ENCODE measurements at places on chromosomes 16 and 17.

DNA sequence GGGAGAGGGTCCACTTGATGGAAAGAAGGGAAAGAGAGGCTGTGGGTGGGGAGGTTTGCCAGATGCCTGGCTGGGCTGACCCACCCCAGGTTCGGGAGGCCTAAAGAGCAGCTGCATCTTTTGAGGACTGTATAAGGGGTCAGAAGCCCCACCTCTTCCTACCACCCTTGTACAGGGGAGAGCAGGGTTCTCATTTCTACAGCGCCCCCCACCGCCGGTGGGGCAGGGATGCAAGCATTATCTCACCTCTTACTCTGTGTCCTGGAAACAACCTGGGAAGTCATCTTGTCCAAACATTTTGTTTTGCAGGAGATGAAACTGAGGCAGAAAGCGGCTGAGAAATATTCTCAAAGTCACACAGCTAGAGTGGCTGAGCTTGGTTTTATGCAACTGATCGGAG is 22.5 kb upstream of the CCDC182 start:
- DNase-seq: no peak

DNA sequence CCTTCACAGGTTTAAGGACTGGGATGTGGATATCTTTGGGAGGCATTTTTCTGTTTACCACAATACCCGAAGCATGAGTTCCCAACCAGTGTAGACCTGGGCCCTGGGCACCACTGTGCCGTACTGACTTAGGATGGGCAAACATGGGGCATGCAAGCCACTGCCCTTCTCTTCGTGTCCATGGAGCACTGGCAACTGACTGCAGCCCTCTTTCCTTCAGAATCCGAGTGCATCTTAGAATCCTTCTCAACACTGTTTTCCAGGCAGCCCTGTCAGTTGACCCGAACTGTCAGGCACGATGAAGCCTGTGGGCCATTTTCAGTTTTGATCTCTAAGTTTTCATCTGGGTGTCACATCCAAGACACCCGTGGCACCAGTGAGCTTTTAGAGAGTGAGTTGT is 59.2 kb downstream of the SHISA6 start:
- no peak for DNase-seq

DNA sequence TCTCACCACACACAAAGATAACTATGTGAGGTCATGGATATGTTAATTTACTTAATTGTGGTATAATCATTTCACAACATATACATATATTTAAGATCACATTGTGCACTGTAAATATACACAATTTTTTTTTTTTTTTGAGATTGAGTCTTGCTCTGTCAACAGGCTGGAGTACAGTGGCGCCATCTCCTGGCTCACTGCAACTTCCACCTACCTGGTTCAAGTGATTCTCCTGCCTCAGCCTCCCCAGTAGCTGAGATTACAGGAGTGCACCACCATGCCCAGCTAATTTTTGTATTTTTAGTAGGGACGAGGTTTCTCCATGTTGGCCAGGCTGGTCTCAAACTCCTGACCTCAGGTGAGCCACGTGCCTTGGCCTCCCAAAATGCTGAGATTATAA is 11.5 kb upstream of the PRSS54 start:
- no peak for DNase-seq

GRCh38 chr17:17781591-17782496 is 54.9 kb downstream of the SREBF1 start:
- peak; percentile 92 for DNase-seq

DNA sequence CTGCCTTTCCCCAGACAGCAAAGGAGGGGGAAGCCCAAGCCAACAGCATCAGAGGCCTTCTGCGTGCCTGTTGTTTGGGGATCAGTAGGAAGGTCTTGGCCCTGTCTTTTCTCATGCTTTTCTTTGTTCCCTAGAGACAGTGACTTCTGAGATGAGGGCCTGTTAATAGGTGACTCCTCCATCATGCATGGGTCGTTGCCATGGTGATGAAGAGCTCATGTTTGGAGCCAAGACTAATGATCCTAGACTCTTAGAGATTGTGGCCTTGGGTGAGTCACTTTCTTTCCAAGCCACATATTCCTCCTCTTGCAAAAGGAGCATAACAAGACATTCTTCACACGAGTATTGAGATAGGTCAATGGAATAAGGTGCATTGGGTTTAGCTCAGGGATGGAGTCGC is 201.1 kb upstream of the ASIC2 start:
- no peak for DNase-seq

DNA sequence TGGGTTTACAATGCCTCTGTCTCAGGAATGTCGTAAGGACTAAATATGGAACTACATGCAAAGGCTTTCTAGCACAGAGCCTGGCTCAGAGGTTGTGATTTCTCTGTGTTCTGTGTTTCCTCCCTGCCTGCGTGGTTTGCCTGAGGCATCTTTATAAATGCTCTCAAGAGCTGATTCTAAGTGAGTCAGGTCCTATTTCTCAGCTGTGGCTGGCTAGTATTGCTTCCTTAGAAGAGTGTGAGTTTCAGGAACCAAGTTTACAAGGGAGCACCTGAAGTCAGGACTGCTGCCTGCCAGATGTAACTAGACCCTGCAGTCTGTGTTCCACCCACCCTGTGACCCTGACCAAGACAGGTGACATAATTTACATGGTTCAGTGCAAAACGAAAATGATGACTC is 8.0 kb upstream of the CCL1 start:
- no peak for DNase-seq

DNA sequence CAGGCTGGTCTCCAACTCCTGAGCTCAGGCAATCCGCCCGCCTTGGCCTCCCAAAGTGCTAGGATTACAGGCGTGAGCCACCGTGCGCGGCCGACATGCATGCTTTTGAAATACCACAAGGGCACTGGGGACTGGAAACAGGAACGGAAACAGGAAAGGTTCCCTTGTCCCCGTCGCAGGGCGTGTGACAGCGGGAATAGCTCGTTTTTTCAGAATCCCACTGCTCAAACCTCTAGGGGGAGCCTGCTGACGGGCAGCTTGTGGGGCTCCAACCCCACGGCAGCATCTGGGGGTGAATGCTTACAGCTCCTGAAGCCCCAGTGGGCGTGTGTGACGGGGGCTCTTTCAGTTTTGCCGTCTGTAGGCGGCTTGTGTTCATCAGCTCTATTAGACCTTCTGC is 18.8 kb upstream of the ASGR2 start:
- no peak for DNase-seq

DNA sequence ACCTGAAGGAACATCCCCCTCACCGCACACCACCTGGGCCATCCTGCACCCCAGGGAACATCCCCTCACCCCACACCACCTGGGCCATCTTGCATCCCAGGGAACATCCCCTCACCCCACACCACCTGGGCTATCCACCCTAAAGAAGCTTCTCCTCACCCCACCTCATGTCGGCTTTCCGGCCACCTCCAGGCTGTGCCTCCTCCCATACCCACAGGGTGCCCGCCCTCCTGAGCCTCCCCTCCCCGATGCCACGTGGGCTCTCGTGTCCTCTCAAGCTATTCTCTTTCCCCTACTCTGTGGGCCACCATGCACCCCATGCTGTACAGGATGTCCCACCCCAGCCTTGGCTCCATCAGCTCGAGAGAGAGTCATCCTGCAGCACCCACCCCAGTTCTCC is 18.0 kb downstream of the MYLK3 start:
- DNase-seq: no peak

- DNase-seq: peak; percentile 89
Measured at GRCh38 chr16:15434425-15435215, at the start of gene BMERB1. TSS of gene BMERB1 (plus strand) at chr16:15434588. CDS start at chr16:15434654, 66 bp downstream.

- DNase-seq: no peak
Measured at GRCh38 chr16:11835891-11836649, 15.3 kb downstream of the RSL1D1 start.

DNA sequence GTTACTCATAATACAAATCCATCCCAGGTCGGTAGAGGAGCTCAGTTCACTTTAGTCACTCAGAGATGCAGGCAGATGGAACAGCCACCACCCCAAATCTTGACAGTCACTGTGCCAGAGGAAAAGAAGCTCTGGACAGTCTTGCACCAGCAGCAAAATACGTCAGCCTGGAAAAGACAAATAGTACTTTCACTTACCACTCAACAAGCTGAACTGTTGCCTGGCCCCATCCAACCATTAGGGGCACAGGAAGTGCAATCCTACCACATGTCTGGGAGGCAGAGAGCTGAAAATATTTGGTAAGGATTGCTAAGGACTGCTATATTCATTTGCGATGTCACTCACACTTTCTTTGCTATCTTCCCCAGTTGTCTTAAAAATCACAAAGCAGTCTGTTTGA is 239.1 kb upstream of the TOX3 start:
- DNase-seq: no peak

- no peak for DNase-seq
Measured at GRCh38 chr16:85586380-85587104, 26.6 kb upstream of the GSE1 start.

DNA sequence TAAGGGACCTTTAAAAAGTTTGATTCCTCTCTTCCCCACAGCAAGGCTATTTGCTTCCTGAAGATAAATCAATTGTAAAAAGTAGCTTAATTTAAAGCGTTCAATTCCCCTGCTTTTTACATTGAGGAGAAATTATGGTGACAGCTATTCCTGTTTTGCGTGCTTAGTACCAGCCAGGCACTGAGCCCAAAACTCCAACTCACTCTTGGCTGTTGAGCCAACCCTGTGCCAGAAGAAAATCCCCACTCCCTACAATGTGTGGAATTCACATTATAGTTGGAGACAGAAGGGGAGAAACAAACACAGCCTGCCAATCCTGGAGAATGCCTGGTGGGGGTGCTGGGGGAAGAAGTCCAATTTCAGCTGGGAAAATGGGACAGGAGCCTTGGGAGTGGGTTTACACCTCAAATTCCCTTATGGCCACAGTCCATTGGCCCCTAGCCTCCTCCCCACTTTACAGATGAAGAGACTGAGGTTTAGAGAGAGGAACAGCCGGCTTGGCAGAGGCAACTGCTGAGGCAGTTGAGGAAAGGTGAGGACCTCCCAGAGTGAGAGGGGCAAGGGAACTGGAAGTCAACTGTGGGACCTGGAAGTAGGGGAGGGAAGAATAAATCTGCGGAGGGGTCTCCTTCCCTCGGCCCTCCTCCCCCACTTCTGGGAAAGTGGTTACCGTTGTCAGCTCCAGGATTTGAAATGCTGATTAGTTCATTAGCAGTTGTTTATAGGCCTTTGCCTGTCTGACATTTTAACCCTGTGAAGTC is 26.1 kb downstream of the CDH1 start:
- no peak for DNase-seq

- DNase-seq: no peak
Measured at GRCh38 chr16:68382296-68382718, 66.0 kb downstream of the SMPD3 start.

- no peak for DNase-seq
Measured at GRCh38 chr17:33290253-33290652, 2.8 kb downstream of the ASIC2 start.

DNA sequence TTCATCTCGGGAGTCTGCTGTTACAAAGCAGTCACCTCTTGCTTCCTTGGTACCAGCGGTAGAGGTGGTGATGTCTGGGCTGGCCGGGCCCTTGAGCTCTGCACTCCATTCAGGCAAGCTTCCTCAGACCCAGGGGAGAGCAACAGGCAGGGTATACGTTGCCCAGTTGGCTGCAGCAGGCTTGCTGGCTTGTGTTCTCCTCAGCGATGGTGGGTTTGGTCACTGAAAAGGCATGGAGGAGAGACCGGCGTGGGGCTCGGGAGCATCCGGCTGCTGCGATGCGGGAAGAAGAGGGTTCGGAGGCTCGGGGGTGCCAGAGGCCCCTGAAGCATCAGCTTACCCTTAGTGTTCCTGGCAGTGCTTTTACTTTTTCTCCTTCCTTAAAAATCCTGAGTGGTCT is 25.8 kb downstream of the SAP30BP start:
- no peak for DNase-seq

DNA sequence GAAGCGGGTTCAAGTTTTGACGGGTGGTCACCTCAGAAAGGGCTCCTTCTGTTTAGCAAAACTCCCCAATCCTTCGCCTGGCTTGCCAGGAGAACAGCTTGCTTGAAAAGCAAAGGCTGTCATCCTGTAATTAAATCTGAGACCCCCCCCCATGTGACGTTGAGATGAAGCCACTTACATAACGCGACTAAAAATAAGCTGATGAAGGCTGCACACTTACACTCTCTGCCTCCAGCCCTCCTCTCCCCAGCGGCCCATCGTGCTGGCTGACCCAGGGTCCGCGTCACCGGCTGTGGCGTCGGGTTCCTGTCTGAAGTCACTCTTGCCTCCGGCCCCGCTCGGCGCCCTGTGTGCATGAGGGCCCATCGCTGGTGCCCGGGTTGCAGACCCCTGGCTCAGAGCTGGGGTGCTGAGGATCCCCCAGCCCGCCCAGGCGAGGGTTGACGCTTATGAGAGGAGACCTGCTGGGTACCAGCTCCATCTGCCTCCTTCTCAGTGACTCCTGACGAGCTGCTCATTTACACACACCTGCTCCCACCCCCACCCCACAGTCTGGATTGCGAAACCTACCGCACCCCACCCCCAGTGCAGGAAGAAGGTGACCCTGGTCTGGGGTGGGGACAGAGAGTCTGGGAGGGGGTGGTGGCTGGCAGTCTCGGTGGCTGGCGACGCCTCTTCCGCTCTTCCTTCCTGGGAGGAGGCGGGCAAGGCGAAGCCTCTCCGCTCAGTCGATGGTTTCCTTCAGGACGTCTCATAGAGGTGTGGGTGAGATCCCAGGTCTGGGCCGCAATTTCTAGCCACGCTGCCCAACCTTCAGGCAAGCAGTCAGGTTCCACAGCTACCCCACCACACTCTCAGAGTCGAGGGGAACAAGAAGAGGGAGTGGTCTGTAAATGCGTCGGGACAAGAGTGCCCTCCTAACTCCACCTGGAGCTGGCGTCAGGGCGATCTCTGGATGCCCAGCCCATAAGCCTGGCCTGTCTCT is 3.1 kb upstream of the BAIAP2 start:
- DNase-seq: no peak

GRCh38 chr17:50452630-50453300 is 15.9 kb downstream of the CHAD start:
- DNase-seq: no peak

DNA sequence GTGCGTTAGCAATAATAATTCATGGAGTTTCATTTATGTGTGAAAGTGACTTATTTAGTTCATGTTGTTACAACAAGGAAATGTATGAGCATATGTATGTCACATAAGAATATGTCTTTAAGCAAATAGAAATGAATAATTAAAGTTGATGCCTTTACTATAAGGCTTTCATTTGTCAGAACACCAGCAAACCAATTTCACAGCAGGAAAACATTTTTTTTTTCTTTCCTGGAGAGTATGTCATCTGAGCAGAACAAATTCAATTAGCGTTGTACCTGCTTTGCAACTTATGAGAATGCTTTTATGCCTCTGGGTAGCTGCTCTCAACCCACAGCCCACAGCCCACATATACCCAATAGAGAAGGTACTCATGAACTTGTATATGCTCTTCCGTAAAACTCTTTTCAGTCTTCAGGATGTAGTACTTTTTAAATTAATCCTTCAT is 26.3 kb upstream of the APOH start:
- DNase-seq: no peak
